IMR-90 (cell line): ENCODE measurements at places on chromosomes 11 and 22.

DNA sequence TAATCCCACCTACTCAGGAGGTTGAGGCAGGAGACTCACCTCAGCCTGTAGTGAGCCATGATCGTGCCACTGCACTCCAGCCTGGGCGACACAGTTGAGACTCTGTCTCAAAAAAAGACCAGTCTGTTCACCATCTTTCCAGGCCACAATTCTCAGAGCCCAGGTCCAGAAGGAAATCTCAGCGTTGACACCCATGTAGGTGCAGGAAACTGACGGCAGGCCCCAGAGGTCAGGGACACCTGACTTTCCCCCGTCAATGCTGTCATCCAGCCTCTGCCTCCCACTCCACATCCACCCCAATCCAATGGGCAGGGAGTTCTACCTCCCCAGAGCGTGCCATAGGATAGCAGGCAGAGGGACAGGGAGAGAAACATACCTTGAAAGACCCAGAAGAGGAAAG, 5.9 kb upstream of the GRK2 start:
- no peak for DNase-seq

GRCh38 chr22:25941365-25941960, 199.5 kb downstream of the MYO18B start:
- DNase-seq: no peak

DNA sequence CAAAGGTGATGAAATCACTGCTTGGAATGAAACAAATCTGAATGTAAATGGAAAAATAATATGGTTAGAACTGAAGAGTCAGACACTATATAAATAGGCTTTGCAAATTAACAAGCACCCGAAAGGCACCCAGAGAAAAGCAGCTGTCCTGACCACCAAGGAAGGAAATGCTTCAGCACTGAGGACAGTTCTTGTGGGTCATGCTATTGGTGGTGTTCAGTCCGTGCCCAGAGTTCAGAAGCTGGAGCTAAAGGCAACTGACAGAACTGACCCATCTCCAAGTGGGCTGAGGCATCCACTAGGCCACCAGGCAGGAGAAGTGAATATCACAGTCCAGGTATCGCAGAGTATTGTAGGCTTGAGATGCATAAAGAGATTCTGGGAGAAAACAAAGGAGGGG, 208.9 kb downstream of the OPCML start:
- no peak for DNase-seq

- no peak for DNase-seq
Observed at GRCh38 chr11:65708451-65708850, 3.6 kb upstream of the KAT5 start.

- DNase-seq: no peak
Observed at GRCh38 chr11:113649311-113649710, 56.8 kb downstream of the TMPRSS5 start.

DNA sequence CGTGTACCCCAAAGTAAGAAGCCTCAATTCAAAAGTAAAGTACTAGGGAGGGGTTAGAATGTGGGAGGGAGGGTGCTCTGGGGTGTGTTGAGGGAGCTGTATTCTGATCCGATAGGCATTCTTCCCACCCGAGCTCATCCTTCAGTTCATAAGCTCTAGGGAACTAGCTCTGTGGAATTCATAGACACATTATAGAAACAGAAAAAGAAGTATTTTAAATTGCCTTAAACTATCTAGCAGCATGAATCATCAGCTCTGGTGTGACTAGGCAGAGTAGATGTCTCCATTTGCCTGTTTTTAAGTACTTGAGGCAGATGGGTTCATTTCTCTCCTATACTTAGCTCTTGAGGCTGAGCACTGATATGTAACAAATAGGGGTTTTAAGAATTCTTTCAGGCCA, 7.3 kb upstream of the SGSM3 start:
- peak; percentile 90 for DNase-seq

DNA sequence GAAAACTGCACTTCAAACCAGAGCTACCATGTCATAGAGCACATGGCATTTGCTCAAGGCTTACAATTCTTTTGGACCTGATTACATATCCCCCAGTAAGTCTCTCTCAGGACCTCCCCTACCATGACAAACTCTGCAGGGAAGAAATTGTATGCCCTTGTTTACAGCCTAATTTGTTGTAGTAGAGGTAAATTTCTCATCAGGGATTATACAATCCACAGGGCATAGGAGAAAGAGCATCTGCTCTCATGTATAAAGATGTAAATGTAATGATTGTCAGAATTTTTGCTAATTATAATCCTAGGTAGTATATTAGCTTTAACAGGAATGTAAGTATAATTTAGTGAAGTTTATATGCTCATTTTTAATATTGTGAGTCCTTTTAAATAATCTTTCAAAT, at the start of gene OR8B3:
Gene OR8B3, minus strand, starts transcription at position 101 of the 400 bp plus-strand sequence. CDS start 1,673 bp downstream, outside the sequence.
- no peak for DNase-seq

DNA sequence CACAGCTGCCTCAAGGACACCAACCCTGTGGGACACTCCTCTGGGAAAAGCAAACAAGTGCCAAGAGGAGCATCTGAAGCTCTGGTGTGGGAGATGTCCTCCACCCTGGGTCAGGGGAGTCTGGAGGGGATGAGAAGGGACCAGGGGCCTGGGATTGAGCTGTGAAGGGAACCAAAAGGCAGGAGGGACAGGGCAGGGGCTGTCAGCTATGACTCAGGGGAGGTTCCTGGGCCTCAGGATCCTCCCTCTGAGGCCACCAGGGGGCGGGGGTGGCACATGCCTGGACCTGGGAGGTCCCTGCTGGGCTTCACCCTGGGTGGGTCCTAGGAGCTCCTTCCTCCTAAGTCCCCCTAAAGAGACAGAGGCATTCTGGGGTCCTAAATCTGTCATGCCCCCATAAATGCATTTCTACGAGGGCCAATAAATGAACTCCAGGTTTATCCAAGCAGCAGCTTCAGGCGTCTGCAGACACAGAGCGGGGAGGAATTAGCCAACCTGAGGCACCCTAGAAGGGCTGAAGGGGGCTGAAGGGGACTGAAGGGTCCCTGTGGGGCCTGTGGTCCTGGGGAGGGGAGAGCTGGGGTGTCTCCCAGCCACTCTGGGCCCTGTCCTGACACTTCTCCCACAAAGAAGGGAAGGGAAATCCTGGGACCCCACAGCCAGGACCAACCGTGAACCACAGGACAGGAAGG, 31.9 kb upstream of the IGLL5 start:
- no peak for DNase-seq

GRCh38 chr11:77102246-77103210, at the start of gene OMP:
Gene OMP (plus strand): TSS chr11:77102840. CDS start chr11:77102840, 0 bp downstream.
- DNase-seq: no peak

- DNase-seq: no peak
Observed at GRCh38 chr22:41647771-41648170, 26.7 kb downstream of the XRCC6 start.

GRCh38 chr11:120578596-120579154, 67.1 kb downstream of the GRIK4 start:
- DNase-seq: no peak

DNA sequence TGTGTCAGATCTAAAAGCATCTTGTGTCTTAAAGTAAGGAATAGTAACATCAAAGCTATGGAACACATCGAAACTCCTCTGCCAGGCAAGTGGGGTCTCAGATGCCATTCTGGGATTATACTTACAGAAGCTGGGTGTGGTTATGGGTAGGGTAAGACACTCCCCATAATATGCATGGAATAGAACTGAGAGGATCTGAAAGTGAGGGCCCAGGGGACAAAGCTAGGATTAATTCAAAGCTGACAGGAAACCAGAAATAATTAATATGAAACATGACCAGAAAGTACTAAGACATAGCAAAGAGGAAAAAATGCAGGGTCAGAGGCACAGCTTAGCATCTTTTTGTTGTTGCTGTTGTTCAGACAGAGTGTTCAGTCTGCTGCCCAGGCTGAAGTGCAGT, 40.2 kb upstream of the EED start:
- no peak for DNase-seq

DNA sequence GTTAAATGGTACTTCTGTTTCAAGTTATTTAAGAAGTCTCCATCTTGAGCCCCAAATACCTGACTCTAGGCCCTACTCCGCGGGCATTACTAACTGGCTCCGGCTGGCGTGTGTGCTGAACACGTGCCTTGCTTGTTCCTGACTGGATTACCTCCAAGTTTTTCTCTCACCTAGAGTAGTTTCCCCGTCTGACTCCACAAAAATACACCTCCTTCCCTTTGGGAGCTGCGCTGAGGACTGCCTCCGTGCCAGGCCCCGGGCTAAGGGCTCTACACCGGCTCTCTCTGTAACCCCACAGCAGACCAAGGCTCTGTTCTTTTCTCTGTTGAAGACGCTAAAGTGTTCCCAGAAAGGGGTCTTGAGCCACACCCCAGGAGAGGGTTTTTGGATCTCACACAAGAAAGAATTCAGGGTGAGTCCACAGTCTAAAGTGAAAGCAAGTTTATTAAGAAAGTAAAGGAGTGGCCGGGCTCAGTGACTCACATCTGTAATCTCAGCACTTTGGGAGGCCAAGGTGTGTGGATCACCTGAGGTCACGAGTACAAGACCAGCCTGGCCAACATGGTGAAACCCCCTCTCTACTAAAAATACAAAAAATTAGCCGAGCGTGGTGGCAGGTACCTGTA, 61.8 kb downstream of the ANO1 start:
- no peak for DNase-seq

DNA sequence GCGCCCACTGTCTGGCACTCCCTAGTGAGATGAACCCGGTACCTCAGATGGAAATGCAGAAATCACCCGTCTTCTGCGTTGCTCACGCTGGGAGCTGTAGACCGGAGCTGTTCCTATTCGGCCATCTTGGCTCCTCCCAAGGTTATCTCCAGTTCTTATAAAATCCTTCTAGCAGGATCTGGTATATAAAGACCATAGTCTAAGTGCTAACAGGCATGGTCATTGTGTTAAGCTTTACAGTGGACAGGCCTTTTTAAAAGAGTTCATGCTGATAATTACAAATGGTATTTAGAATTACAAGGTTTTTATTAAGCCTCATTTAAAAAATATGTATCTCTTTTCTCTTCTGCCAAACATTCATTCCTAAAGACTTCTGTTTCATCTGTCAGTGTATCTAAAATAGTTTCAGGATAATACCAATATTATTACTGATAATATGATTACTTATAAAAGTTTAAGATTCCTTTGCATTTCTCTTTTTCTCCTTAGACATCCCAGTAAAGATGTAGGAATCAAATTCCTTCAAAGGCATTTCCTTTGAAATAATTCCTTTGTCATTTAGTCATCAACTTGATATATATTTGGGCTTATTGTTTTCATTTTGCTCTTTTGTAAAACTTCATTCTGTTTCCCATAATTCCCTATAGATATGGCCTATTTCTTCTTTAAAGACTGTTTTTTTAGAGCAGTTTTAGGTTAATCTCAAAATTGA, 20.7 kb downstream of the DDX10 start:
- peak; percentile 29 for DNase-seq

DNA sequence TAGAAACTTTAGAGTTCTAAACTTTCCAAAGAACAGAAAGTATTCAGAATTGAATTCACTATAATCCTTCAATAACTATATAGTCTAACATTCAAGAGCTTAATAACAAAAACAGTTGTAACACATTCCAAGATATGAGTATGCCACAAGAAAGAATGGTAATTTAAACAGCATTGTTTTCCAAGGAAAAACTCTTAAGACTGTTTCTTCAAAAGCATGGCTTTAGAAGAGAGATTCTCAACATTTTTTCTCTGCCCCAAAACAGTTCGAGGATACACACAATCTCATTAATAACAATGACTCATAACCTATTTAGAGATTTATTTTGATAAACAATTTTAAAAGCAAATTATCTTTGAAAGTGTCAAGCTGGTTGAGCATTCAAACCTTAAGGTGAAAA, 16.7 kb upstream of the ARHGAP32 start:
- peak; percentile 2 for DNase-seq

DNA sequence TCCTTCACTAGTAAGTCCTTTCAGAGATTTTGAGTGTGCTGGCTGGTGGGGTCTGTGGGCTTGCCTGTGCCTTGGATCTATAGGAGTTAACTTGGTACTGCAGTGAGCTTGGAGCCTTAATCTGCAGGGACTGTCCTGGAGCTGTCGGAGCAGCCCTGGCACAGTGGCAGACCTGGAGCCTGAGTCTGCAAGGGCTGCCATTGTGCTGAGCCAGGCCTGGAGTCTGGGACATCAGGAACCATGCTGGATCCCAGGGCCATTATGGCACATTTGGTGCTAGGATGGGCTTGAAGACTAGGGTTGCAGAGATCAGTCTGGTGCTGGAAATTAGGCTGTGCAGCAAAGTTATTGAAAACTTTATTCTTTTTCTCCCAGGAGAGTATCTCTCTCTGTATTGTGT, 665.4 kb downstream of the METTL15 start:
- DNase-seq: no peak

GRCh38 chr11:61048368-61049062, 53.8 kb upstream of the CD5 start:
- no peak for DNase-seq

DNA sequence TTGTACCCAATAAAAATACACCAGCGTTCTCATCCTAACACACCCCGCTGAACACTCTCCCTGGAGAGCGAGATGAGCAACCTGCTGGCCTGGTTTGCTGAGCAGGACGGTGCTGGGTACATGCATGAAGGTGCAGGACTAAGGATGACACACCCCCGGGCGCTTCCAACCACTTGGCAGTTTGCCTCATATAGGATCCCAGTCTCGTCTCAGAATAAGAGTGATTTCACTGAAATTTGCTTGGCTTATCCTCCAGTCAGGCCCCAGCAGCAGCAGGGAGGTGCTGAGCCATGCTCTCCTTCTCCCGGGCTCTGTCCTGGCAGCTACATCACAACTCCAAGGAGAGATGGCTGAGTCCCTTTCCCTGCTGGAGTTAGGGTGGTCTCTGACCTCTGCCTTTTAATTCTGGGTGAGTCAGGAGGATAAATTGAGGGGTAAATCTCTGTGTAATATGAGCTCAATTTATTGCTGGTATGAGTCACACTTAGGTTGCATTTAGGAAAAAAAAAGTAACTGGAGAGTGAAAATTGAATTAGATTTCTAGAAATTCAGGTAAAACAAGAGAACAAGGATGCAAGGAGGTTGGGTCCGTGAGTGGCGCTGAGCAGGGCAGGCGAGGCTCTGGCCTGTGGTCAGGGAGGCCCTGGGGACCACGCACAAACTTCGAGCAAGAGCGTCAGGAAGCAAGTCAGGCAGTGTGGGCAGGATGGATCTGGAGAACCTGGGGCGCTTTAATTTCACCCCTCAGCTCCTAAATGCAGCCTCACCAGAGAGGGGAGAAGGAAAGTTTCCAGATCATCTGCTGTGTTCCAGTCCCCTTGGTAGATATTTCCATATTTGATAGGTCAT, 974.0 kb downstream of the TBC1D22A start:
- no peak for DNase-seq

GRCh38 chr11:30585125-30585891, 845 bp downstream of the MPPED2 start:
- DNase-seq: no peak

- DNase-seq: no peak
Observed at GRCh38 chr11:46321757-46322156, 25.5 kb upstream of the DGKZ start.

- DNase-seq: no peak
Observed at GRCh38 chr11:71568704-71569349, 3.5 kb downstream of the KRTAP5-10 start.

- DNase-seq: no peak
Observed at GRCh38 chr22:19065929-19066328, 56.3 kb downstream of the DGCR2 start.

GRCh38 chr22:24421428-24421931, 5.9 kb upstream of the ADORA2A start:
- DNase-seq: no peak
